Thymus (tissue), 14 donors: ENCODE measurements at places on chromosomes 1 and 21. TPM values are rescaled to one million over a fixed set of nuclear protein-coding genes. Genes with fewer than 3 reads are reported as not detected.

GRCh38 chr1:55931081-55931940 is 648.1 kb downstream of the PLPP3 start:
- no peak for DNase-seq

GRCh38 chr1:85358702-85359438 is 82.4 kb upstream of the BCL10 start:
- no peak for DNase-seq

DNA sequence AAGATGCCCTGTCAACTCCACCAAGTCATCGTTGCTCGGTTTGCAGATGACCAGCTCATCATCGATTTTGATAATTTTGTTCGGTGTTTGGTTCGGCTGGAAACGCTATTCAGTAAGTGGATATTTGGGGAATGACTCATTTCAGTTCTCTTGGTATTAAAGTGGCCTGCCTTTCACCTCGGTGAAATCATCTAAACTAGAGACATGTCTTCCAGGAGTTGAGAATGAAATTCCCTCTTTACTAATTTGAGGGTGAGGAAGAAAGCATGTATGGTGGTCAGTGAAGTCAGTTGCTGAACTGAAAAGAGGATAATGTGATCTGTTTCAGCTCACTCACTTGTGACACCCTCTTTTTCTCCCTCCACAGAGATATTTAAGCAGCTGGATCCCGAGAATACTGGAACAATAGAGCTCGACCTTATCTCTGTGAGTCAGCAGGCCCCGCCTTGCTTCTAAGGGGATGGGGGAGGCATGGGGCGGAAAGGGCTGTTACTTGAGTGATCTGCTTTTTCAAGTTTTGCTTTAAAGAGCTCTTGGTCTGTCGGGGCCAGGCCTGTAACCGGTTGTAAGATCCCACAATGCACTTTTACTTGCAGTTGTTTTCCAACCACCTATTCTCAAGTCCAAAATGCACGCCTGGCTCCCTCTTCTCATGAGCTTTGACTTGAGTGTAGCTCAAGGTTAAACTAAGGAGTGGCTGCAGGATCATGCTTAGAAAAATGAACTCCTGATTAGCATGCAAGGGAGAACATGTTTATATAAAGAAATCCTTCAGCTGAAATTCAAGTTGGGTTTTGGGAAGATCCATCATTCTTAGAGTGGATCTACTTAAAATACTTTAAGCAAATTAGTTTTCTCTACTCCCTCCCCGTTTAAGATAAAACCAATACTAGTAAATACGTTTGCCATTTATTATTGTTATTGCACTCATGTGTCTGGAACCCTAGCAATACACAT is 59.8 kb downstream of the CAPN2 start:
- DNase-seq = no peak

GRCh38 chr1:166172106-166172505 is 5.3 kb upstream of the FAM78B start:
- no peak for DNase-seq

DNA sequence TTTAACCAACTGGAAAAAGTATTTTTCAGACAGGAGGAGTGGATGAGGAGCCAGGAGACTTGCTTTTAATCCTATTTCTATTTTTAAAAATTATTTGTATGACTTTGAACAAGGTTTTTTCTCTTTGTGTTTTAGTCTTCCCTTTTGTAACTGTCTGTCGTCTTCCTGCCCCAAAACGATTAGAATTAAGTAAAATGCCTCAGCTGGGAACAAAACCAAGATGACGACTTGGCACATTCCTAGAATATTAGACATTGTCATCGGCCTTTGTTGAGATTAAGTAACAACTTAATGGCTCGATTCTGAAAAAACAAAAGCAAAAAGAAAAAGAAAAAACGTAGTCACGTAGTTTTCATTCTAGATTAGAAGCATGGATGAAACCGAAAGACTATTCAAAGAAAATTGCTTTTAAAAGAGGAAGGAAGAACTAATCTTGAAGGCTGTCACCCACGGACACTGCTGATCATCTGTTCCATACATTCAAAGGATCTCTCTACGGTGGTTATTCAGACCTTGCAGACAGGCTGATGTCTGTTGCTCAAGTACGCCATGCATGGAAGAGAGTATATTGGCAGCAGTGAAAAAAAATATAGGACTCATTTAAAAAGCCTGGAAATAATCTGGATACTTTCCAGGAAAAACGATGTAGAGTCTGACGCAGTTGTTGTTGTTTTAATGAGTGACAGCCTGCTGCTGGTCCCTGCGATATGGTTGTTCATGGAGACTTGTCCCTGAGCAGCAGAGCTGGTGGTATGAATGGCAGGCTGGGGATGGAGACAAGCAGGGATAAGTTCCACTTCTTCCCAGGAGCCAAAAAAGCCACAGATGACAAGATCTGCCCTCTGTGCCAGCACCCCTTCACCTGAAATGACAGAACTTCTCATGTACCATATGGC is 16.8 kb downstream of the GNG4 start:
- DNase-seq = no peak

DNA sequence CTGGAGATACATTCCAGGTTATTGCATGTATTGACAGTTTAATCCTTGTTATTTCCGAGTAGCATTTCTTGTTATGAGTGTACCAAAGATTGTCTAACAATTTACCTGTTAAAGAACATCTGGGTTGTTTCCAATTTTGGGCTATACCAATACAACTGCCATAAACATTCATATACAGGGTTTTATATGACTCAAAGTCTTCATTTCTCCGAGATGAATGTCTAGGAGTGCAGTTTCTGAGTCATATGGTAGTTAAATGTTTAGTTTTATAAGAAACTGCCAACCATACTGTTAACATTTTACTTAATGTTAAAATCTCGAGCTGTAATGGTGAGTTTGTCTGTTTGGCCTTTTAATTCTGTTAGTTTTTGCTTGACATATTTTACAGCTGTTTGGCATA is 10.0 kb downstream of the RAB4A start:
- DNase-seq = no peak

DNA sequence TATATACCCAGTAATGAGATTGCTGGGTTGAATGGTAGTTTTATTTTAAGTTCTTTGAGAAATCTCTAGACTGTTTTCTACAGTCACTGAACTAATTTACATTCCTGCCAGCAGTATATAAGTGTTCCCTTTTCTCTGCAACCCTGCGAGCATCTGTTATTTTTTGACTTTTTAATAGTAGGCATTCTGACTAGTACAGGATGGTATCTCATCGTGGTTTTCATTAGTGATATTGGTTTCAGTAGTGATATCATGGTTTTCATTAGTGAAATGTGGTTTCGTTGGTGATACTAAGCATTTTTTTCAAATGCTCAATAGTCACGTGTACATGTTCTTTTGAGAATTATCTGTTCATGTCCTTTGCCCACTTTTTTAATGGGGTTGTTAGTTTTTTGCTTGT is 316.8 kb downstream of the PTBP2 start:
- no peak for DNase-seq

DNA sequence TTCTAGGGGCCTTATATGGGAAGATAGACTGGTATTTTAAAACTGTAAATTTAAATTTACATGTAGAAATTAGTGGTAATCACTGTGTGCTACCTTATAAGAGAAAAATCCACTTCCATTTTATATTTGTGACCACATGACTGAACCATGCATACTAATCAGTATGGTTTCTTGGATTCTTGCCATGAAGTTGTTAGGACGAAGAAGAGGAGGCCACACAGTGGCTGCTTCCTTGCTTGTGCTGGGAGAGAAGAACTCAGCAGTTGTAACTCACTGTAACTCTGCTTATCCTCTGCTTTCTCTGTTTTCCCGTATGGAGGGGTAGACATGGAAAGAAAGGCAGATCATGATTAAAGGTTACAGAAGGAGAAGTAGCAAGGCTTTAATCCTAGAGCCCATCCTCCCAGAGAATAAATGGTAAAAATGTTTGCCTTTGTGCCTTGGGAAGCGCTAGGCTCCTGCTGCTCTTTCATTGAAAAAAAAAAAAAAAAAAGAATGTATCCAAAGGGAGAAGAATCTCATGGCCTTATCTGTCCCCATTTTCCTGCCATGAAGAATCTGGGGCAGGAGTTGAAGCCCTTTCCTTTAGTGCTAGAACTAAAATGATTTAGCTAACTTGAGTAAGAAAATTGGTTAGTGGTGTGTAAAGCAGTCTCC is 32.4 kb downstream of the KCTD3 start:
- no peak for DNase-seq

- no peak for DNase-seq
Measured at GRCh38 chr1:163147019-163147418, 55.7 kb downstream of the RGS5 start.

DNA sequence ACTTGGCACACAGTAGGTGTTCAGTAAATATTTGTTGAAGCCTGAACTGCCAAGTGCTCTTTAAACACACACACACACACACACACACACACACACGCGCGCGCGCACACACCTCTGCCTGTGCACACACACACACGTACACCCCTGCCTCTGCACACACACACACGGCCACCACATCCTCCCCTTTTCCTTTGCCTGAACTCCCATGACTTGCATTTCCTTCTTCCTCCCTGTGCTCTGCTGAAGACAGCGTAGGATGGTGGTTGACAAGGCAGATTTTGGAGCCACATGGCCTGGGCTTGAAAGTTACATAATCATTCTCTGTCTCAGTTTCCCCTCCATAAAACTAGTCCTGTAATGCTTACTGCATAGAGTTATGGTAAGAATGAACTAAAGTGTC is 712.3 kb downstream of the PTPRU start:
- no peak for DNase-seq

GRCh38 chr1:234715252-234716014 is 105.5 kb upstream of the IRF2BP2 start:
- DNase-seq = no peak

DNA sequence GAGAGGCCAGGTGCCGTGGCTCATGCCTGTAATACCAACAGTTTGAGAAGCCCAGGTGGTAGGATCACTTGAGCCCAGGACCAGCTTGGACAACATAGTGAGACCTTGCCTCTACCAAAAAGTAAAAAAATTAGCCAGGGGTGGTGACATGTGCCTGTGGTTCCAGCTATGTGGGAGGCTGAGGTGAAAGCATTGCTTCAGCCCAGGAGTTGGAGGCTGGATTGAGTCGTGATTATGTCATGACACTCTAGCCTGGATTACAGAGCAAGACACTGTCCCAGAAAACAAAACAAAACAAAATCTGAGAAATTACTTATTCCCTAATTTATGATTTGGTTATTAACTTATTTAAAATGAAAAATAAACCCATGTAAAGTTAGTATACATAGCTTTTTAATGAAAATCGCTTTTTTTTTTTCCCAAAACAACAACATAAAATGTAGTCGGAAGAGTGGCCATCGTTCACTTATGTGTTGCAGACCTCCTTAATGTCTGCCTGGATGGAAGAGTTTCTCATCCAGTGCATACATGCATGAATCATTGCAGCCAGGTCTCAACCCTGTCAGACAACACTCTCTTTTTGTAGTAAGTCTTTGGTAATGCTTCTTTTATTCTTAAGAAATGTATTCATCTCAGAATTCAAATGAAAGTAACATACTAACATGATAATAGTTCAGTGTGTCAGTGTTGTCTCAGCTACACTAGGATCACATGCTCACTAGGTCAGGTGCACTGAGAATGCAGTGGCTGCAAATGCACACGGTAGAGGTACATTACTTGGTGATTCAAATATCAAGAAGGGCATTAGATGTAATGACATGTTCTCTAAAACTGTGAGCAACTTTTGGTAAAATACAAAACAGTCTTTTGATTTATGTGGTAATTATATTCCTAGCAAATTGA is 28.0 kb downstream of the ITSN1 start:
- DNase-seq = no peak

DNA sequence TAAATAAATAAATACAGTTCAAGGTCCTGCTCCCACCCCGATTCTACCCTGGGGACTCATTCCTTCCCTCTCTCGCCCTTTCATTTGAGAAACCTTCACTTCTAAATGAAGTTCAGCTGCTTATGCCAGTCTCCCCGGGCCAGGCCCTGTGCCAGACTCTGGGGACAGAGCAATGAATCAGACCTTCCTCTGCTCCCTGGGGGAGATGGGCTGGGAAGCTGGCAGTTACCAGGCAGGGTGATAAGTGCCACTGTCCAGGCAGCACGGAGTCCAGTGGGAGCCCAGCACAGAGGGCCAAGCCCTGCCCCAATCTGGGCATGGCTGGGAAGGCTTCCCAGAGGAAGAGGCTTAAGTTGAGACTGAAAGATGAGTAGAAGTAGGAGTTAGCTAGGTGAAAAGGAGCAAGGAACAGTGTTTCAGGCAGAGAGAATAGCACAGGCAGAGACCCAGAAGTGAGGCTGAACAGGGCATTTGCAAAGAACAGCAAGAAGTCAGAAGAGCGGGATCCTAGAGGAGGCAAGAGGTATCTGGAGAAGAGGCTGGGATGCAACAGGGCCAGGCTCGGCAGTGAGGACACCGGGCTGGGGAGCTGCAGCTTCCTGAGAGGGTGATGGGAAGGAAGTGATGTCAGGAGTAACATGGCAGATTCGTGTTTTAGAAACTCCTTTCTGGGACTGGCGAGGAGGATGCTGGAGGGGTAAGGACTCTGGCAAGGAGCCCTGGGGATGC is 13.5 kb downstream of the KCNQ4 start:
- DNase-seq = no peak

GRCh38 chr1:94239796-94240195 is 2.4 kb upstream of the ARHGAP29 start:
- no peak for DNase-seq

DNA sequence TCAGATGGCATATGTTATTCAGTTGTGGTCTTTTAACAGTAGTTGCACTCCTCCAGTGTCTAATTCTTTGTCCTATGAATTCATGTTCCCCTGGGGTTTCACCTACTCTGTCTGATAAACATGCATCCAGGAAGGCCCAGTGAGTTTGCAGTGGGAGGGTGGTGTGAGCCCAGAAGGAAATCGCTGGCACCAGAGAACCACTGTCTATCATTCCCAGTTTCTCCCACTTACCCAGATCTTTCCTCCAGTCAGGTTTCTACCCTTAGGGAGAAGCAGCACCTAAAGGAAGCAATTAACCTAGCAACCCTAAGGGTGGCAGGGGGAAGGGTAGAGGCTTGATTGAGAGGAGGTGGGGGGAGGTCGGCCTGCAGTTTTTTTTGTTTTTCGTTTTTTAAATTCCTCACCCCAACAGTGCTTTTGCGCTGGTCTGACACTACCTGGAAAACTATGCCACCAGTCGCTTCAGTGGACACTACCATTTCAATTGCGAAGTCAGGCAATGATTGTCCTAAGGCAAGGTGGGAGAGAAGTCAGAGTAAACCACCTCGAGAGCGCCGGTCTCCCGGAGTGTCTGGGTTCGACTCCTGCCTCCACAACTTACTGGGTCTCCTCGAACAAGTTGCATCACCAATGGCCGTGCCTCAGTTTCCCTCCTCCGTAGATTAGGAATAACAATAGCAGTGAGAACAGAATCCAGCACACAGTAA is 766 bp upstream of the SLC44A3 start:
- no peak for DNase-seq

CLCA4 gene
- total RNA-seq = 0.05 TPM

TRAF5 gene
- total RNA-seq = 17.0 TPM

ZSCAN20 gene
- 3.1 TPM for total RNA-seq

OPRD1 gene
- total RNA-seq = 0.05 TPM

LCE2B gene
- total RNA-seq = 0.09 TPM

B3GALT2 gene
- 0.38 TPM for total RNA-seq

OLIG2 gene
- 0.05 TPM for total RNA-seq
